ENCODE measurements at places on chromosomes 11 and 22.

GRCh38 chr11:59172345-59173079 lies 580 bp downstream of the DTX4 start:
- DNase-seq = no peak

GRCh38 chr22:18975434-18976196 lies 39.5 kb upstream of the PRODH start:
- no peak for DNase-seq

DNA sequence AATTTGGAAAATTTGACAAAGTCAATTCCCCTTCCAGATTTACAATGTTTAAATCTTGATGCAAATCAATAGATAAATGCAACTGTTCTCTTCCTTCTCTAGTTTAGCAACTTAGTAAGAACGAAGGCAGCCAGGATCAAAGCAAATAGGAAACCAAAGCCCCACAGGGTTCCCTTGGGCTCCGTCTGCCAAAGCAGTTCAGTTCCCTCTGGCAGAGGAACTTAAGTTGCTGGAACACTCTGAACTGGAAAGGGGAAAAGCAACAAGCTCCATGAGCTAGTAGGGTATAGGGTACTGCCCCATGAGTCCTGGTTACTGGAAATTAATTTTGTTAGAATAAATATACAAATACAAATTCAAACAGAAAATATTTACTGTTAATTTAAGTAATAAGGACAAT lies 91.3 kb downstream of the RELT start:
- no peak for DNase-seq

DNA sequence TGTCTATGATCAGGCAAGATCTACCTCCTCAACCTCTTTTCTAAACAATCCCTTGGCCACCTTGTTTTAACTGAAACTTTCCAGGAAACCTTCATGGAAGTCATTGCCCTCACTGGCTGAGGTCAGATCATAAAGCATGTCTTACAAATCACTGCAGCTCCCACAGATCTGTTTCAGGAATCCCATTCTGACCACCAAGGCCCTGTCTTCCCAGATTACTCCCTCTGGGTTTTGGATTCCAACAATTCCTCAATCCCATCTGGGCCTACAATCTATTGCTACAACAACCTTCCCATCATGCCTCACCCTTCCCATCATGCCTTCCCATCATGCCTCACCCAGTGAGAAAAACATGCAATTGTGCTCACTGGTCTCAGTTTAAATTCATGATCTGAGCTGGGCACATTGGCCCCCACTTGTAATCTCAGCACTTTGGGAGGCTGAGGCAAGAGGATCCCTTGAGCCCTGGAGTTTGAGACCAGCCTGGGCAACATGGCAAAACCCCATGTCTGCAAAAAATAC lies 15.9 kb downstream of the ADAMTS15 start:
- DNase-seq = no peak

DNA sequence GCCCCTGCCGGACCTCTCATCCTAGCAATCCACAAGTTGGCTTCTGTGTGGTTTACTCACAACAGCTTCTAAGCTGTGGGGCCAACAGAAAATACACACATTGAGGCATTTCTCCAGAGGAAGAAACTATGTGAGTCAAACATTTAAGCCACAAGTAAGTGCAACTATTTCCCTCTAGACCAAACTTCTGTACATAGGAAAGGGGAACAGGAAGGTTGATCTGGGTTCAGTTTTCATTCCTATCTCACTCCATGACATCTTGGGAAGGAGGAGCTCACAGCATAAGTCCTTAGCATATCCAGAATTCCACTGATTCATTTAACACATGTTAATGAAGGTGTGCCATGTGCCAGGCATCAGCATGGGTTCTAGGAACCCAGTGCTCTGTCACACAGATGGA lies 72.8 kb upstream of the PICALM start:
- no peak for DNase-seq

GRCh38 chr11:120643284-120643683 lies 131.7 kb downstream of the GRIK4 start:
- DNase-seq = no peak

- DNase-seq = peak; percentile 33
Measured at GRCh38 chr11:2382936-2383851, 6.1 kb downstream of the CD81 start.

- DNase-seq = no peak
Measured at GRCh38 chr11:18063862-18064434, 17.9 kb upstream of the TPH1 start.
